ENCODE measurements at places on chromosomes 12 and 14.

DNA sequence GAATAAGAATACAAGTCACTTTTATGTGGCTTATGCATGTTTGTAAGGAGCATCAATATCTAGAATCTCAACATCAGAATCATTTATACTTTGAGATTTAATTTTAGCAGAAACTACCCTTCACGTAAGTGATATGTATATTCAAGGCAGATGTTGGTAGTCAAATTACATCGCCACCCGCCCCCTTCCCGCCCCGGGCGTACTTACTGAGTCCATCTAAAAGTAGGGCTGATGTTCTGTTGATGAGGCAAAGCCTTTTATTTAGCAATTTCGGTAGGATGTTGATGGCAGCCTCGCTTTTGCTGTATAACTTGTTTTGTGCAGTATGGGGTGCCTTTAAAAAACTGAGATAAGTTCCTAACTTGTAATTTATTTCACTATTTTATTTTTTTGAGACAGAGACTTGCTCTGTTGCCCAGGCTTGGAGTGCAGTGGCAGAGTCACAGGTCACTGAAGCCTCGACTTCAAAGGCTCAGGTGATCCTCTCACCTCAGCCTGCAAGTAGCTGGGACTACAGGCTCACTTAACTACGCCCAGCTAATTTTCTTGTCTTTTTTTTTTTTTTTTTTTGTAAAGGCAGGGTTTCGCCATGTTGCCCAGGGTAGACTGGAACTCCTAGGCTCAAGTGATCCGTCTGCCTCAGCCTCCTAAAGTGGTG lies 30.8 kb downstream of the KTN1 start:
- no peak for DNase-seq

GRCh38 chr12:96687719-96688118 lies 198.3 kb downstream of the CFAP54 start:
- no peak for DNase-seq

DNA sequence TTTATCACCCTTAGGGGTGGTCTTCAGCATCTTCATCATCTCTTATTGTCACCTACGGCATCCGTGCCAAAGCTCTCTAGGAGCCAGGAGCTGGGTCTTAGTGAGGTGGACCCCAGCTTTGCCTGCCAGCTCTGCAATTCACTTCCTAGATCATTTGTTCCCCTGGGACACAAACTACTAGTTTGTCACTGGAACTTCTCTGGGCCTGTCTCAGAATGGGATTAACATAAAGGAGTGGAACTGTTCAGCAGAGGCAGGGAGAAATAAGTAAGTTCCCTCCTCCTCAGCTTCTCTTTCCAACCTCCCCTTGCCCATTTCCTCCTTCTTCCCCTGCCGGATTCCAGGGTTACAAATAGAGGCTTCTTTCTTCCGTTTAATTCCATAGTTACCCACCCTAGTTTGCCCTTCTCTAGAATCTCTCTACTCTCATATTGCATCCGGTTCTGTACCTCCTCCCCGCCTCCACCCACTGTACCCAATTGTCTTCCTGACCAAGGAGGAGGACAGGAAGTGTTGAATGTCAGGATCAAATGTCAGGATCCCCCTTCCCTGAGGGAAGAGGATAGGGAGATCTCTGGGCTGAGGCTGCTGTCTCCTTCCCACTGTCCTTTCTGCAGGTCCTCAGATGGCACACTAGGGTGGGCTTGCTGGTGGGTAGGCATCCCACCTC lies 25.0 kb downstream of the LARP4 start:
- DNase-seq = no peak

DNA sequence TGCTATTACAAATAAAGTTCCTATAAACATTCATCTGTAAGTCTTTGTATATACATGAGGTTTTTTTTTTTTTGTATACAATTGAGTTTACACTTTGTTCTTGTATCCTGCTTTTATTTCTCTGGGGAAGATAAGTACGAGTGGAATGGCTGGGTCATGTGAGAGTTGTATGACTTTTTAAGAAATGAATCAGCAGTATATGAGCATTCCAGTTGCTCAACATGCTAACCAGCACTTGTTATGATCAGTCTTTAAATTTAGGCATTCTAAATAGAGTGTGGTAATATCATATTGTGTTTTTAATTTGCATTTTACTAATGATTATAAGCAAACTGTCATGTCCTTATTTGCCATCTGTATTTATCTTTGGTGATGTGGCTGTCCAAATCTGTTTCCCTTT lies 44.7 kb upstream of the AMIGO2 start:
- no peak for DNase-seq

DNA sequence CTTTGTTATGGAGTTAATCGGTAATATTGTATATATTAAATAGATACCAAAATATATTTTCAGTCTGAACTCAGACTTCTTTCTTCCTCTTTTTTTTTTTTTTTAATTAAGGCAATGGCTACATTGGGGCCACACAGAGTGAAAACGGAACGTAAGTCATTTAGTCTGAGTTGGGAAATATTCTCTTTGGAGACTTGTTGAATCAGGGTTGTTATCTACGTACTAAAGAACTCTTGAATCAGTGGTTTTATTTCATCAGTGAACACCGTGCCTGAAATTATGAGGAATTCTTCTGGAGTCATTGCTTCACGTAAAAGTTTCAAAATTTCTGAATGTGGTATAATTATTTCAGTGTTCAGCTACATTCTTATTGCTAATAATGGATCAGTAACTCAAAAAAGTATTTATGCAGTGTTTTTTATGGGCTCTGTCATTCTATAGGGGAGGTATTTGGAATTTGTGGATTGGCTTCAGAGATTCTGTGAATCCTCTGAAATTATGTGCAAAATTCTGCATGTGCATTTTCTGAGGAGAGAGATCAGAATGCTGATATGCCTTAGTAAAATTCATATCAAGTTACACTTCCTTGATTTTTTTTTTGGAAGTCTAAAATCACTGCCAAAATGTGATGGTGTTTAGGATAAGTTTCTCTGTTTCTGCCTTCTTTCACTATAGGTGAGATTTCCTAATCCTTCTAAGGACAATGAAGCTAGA lies 39.6 kb downstream of the BRMS1L start:
- DNase-seq = no peak

- no peak for DNase-seq
Observed at GRCh38 chr12:62005615-62006014, 254.6 kb upstream of the USP15 start.

GRCh38 chr12:130875193-130875592 lies 3.3 kb downstream of the RAN start:
- DNase-seq = no peak

GRCh38 chr12:66191547-66192126 lies 2.6 kb downstream of the IRAK3 start:
- no peak for DNase-seq

DNA sequence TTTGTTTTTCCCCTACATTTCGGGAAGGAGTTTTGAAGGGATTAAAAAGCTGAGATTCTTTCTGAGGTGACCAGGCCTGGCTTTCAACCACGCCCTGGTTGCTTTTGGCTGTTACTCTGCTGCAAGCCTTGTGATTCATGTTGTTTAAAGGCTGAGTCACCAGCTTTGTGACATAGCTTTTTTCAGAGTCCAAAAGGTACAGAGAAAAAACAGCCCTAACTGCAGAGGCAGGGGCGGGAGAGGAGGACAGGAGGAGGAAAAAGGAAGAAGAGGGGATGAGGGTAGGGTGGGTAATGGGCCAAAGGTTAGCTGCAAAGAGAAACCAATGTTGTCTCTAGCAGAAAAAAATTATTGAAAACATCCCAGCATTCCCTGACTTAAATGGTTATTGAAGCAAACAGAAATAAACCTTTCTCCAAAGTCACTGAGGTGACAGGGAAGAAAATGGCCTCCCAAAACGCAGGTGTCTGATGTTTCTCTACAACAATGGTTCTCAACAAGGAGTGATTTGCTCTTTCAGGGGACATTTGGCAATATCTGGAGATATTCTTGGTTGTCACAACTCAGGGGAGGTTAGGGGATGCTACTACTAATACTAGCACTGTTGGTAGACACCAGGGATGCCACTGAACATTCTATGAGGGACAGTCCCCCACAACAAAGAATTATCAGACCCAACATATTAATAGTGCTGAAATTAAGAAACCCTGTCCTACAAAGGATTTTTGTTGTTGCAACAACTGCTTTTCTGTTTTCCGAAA lies 2.1 kb upstream of the UBC start:
- no peak for DNase-seq

DNA sequence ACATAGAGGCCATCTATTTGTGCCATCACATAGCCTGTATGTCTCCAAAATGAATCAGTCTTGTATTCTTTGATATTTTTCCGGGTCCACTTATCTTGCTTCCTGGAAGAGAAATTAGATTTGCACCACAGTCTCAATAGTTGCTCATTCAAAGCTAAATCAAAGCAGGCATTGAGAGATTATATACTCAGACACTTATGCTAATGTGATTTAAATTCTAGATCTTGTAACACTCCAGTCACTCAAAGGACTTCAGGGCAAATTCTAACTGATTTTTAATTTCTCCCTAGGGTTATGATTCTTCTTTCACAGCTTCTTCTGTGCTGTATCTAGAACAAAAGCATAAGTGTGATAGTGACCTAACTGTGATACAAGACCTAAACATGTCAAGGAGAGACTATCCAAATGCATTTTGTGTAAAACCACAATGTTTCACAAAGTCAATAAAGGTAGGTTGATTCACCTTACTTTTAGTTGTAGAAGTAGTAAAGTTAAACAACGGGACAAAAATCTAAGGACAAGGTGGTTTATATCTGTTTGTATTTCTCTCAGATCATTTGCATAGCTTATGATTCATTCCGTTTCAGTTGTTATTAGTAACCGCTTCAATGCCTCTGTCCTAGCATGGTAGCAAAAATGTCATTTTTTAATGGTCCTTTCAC lies 26.8 kb downstream of the PLBD1 start:
- no peak for DNase-seq

DNA sequence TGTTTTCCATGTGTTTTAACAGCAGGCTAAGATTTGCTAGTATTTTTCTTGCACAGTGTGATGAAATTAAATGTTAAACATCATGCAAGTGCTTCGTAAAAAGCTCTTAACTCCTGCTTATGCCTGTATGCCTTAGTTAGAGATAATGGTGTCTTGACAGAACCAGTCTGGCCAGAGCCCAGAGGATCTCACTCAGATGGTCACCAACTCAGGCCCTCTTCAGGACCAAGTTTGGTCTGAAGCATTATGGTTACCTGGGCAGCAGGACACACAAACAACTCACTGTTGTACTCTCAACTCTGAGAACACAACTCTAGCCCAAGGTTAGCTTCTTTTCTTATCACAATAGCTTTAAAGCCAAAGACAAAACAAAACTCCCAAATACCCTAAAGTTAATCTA lies 115.4 kb downstream of the KIF21A start:
- no peak for DNase-seq

DNA sequence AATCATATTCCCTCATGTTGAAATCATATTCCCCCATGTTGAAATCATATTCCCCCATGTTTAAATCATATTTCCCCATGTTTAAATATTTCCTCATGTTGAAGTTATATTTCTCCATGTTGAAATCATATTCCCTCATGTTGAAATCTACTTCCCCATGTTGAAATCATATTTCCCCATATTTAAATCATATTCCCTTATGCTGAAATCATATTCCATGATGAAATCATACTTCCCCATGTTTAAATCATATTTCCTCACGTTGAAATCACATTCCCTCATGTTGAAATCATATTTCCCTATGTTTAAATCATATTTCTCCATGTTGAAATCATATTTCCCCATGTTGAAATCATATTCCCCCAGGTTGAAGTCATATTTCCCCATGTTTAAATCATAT lies 34.6 kb upstream of the ADGRD1 start:
- no peak for DNase-seq

GRCh38 chr12:97752129-97752528 lies 289.5 kb downstream of the RMST start:
- DNase-seq = no peak

DNA sequence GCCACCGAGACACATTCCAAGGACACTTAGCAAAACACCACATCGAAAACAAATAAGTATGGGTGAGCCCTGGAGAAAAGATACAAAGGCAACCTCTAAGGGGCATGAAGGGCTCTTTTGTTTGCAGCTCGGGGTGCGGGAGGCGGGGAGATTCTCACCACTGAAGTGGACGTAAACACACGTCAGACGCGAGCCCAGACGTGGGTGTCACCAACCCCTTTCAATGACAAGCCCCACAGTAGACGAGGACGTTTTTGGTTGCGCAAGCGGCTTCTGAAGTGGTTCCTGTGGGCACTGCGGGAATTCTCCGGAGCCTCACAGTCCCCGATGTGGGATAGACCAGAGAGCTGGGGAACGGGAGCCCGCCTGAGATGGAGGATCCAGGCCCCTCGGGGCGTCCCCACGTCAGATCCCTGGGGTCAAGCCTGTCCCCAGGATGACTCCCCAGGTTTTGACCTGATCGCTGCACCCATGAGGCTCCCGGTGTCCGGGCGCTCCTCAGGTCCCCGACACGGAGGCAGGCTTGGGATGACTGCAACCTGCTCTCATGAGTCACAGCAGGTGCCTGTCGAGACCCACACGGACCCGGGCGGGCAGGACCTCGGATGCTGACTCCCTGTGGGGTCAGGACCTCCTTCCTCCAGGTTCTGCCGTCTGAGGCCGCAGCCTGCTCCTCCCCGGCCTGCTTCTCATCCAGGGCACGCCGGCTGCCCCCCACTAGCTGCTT lies 20.3 kb upstream of the ADGRD1 start:
- DNase-seq = no peak

GRCh38 chr12:24360057-24360456 lies 410.6 kb upstream of the SOX5 start:
- no peak for DNase-seq

DNA sequence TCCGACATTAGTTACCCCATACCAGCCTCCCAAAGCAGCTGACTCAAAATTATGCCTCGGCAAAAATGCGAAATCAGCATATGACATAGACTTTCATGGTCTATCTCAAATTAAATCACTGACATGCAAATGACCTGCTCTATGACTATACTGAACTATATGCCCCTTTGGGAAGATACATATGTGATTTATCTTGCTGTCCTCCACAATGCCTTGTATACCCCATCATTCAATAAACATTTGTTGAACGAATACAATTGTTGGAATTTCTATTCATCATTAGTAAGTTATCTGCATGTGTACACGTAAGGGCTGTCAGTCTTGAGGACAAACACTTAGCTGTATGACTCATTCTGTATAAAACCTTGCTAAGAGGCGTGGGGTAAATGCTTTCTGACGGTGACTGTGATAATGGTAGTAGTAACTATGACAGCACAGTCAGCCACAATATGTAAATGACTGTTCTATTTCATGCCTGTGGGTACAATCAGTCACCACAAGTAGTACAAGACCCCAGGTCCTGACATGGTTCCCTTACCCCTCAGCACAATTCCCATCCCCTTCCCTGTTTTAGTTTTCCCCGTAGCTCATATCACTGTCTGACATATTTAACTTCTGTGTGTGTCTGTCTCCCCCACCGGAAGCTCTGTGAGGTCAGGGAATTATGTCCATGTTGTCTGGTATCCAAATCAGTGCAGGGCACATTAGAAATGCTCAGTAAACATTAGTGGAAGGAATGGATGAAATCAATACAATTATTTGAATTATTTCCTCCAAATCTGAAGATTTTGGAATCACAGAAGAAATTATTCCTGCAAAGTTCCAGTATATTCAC lies 42.8 kb downstream of the STXBP6 start:
- no peak for DNase-seq

- peak; percentile 61 for DNase-seq
Observed at GRCh38 chr12:49777800-49778748, 36.7 kb downstream of the TMBIM6 start.
